ENCODE measurements at places on chromosomes 2 and 18.

DNA sequence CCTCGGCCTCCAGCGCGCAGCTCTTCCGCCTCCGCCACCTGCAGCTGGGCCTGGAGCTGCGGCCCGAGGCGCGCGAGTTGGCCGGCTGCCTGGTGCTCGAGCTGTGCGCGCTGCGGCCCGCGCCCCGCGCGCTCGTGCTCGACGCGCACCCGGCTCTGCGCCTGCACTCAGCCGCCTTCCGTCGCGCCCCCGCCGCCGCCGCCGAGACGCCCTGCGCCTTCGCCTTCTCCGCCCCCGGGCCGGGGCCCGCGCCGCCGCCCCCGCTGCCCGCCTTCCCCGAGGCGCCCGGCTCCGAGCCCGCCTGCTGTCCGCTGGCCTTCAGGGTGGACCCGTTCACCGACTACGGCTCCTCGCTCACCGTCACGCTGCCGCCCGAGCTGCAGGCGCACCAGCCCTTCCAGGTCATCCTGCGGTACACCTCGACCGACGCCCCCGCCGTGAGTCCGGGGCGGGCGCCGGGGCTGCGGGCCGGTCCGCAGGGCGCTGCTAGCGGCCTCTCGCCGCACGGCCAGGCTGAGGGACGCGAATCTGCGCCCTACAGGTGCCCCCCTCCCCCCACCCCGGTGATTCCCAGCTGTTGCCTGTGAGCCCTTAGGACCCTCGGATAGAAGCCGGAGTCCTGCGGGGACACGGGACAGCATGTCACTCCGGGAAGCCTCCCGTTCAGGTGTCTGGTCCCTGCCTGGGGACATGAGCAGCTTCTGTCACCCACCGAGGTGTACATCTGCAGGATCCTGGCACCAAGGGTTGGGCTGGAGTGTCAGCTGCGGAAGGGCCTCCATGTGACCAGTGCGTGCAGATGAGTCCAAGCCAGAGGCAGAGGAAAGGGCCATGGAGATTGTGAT, 616 bp downstream of the RNPEPL1 start:
- DNase-seq: peak; percentile 20

DNA sequence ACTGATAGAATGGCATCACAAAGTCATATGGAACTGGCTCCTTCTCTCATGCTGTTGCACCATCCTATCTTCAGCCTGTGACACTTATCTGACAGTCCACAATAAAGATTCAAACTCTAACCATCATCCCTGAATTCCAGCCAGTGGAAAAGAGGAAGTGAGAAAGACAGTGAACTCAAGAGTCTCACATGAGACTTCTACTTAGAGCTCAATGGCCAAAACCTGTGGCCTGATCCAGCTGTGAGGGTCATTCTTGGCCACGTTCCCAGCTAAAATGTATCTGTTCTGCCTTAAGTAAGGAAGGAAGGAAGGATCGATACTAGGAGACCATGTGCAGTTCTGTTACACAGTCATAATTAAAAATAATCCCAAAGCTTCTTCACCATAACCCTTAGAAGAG, 73.6 kb downstream of the RND3 start:
- no peak for DNase-seq

DNA sequence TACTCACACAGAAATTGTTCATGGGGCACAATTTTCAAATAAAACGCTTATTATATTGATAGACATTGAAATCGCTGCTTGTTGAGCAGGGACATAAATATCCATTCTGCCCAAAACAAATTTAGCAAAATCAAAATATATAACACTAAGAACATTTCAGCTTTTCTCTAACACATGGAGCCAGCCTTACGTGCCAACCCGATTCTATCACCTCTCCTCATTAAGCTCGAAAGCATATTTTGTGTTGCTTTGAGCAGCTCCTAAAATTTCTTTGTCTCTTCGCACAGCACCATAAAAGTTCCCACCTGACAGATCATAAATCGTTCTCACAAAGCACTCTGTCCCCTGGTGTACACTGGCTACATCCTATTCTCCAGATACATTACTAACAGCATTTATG, 1034.4 kb upstream of the KLHL29 start:
- DNase-seq: no peak

DNA sequence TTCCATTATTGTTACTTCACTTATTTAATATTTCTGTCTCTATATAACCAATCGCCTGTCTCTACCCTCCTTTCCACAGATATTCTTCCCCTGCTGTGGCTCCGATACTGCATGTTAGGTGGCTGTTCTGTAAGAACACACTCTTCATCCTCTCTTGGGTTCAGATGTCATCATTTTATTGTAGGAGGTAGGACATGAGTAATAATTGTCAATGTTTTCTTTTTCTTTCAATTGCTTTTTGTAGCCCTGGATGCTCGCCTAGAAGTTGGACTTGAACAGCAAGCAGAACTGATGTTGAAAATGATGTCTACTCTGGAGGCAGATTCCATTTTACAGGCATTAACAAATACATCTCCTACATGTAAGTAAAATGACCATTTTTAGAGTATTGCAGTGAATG, 128.6 kb downstream of the BIRC6 start:
- no peak for DNase-seq

- peak; percentile 62 for DNase-seq
Observed at GRCh38 chr18:51051105-51051712, 21.2 kb downstream of the SMAD4 start.

- DNase-seq: no peak
Observed at GRCh38 chr18:64981915-64982314, 768.9 kb upstream of the CDH7 start.

DNA sequence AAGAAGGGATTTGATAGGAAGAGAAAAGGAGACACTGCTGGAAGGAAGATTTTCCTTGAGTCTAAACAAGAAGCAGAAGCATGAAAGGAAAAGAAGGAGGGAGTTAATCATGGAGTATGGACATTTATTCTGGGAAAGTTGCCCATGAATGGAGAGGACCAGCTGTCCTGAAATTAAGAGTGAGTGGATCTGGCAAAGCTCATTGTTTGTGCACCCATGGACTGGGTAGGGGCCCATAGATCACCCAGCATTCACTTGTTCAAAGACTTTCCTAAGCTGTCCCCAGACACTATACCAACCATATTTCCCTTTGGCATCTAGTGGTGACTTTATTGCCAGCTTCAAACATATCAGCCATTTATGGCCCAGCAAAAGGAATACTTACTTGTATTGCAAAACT, 422.7 kb downstream of the FBXO15 start:
- peak; percentile 80 for DNase-seq

- no peak for DNase-seq
Observed at GRCh38 chr2:230134496-230135129, 65.9 kb upstream of the SLC16A14 start.

DNA sequence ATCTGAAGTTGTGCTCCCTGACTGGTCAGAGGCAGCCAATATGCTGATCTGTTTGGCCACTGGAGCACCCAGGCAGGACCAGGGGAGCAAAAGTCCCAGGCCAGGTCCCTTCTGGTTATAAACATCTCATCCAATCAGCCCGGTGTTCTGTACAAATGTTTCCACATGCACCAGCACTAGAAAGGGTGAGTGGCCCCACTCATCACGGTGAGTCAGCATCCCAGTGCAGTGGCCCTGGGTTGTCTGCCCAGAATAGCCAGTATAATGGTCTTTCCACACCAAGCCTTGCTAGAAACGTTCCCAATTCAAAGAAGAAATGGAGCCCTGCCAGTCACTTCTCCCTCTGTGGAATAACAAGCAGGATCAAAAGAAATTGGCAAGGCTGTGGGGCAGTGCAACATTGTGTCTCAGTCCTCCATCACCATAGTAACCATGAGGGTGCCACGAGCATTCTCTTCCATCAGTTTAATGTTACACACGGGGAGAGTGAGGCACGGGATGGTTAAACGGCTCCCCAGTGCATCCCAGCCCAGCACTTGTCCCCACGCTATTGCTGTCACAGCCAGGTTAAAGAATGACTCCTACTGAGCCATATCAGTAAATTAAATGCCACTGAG, 174.9 kb downstream of the SEPTIN10 start:
- DNase-seq: peak; percentile 26

- no peak for DNase-seq
Observed at GRCh38 chr2:148888986-148889385, 14.0 kb downstream of the KIF5C start.

GRCh38 chr2:130352237-130352636, 3.6 kb upstream of the PTPN18 start:
- no peak for DNase-seq

GRCh38 chr18:53757328-53757727, 467.1 kb downstream of the MBD2 start:
- DNase-seq: no peak

DNA sequence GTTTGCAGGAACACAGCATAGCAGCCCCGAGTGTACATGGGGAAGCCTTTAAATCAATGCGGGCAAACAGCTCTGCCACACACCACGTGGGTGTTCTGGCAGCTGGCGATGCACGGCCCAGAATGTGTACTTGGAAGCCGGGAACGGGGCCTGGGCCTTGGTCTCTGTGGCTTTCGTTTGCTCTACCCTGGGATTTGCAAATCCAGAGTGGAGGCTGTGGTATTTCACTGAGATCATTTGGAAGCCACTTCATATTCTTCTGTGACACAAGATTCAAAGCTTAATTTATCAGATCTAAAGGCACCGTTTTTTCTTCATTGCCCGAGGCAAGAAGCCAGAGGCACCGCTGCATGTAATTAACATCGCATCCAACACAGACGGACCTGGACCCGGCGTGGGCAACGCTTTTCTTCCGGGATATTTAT, 246.3 kb upstream of the MYT1L start:
- peak; percentile 86 for DNase-seq

- no peak for DNase-seq
Observed at GRCh38 chr2:85415980-85416650, 2.4 kb upstream of the SH2D6 start.

- DNase-seq: no peak
Observed at GRCh38 chr2:238321467-238321866, 1.1 kb downstream of the TRAF3IP1 start.

DNA sequence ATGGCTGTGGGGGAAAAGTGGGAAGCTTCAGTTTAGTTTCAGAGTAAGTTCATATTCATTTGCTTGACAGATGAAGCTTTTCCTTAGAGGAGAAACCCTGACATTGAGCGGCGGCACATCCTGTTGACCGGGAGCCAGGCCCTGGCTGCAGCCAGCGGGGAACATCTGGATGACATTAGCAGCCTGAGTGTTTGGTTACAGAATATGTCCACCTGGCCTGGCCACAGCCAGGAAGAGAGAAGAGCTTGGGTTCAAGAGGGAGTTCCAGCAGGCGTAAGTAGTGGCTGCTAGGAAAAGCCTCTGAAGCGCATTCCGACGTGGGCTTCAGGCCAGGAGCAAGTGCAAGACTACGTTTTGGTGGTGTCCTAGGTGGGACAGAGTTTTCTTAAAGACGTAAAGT, 144.9 kb upstream of the MYCN start:
- no peak for DNase-seq

DNA sequence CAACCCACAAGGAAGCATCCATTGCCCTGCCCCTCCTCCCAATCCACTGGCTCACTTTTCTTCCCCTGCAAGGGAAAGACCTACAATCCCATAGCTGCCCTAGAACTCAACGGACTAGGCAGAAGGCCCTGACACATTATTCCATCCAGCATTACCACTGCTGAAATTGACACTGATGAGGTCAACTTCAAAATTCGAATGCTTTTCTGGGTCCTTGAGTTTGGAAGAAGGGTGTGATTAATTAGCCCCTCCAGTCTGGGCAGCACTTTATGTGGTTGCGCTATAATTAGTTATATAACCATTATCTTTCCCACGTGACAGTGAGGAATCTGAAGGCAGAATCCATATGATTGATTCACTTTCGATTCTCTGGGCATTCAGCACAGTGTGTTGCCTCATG, 55.7 kb downstream of the EVA1A start:
- DNase-seq: no peak

DNA sequence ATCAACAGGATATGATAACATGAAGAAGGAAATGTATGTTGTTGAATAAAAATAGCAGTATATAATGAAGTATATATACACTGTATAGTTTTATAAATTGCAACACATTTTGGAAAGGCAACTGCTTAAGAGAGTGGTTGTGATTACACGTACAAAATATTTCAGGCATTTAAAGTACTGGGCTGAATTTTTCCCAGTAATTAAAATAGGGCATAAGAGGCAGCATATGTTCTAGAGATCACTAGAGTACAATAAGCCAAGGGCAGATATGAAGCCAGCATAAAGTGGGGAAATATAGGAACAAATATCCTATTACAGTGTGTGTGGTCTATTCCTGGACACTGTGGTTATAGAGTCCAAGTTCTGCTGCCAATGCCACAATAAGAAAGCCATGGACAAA, 14.1 kb downstream of the DPP10 start:
- DNase-seq: no peak

DNA sequence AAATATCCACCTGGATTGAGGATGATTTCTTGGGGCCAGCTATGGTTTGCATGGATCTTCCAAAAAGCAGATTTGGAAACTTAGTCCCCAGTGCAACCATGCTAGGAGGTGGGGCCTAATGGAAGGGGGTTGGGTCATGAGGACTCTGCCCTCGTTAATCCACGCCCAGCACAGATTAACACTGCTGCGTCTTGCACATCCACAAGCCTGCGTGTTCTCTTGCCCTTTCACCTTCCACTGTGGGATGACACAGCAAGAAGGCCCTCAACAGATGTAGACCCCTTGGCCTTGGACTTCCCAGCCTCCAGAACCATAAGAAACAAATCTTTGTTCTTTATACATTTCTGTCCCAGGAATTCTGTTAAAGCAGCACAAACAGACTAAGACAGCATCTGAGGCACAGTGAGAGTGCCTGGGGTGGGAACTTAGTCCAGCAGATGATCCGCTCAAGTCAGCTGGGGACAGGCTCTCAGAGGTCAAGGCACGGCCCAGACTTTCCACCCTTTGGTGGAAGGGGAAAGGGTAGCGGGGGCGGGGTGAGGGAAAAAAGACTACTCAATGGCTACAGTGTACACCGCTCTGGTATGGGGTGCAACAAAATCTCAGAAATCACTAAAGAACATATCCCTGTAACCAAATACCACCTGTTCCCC, 2.4 kb downstream of the RAB17 start:
- no peak for DNase-seq

GRCh38 chr2:216044883-216045486, 31.6 kb upstream of the MREG start:
- DNase-seq: no peak

GRCh38 chr18:10057894-10058791, 144.3 kb downstream of the VAPA start:
- no peak for DNase-seq

- no peak for DNase-seq
Observed at GRCh38 chr18:38895560-38895959, 1330.0 kb upstream of the CELF4 start.

DNA sequence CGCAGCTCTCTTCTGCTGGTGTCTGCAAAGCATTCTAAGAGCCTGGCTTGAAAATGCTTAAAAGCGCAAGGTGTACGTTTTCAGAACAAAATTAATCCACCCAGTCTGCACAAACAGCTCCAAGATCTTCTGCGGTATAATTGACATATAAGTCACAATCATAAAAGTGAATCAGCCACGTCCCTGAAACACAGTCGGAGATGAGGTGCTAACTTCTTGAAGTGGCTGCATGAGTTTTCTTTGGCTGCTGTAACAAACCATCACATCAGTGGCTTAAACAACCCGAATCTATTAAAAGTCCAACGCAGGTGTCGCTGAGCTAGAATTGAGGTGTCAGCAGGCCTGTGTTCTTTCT, 32.6 kb downstream of the ARL4C start:
- DNase-seq: no peak

Data from NCI-H1092 treated with DMSO at 0.1 percent for 48 hours (cell line).